ENCODE measurements at places on chromosomes 5 and 9. TPM values are rescaled to one million over a fixed set of nuclear protein-coding genes. Genes with fewer than 3 reads are reported as not detected.

Gene PRRT1B
- not detected for total RNA-seq

Gene IFNA7
- total RNA-seq: not detected

Gene WNT8A
- total RNA-seq: not detected

- H3K27me3 ChIP-seq: no peaks in the 10 kb centered on the region
- H3K4me1 ChIP-seq: no peaks in the 10 kb centered on the region
- no peak overlapping the region for H3K27ac ChIP-seq
- peaks cover 100% of the 10 kb centered on the region for H3K36me3 ChIP-seq
- H3K4me3 ChIP-seq: no peak overlapping the region
- no peak for DNase-seq
Measured at GRCh38 chr9:92242260-92243136, 51.0 kb downstream of the IARS1 start.

GRCh38 chr9:25513509-25514033 lies 164.7 kb downstream of the TUSC1 start:
- H3K4me1 ChIP-seq: no peaks in the 10 kb centered on the region
- no peak for DNase-seq
- H3K36me3 ChIP-seq: no peaks in the 10 kb centered on the region
- H3K27ac ChIP-seq: no peak overlapping the region

DNA sequence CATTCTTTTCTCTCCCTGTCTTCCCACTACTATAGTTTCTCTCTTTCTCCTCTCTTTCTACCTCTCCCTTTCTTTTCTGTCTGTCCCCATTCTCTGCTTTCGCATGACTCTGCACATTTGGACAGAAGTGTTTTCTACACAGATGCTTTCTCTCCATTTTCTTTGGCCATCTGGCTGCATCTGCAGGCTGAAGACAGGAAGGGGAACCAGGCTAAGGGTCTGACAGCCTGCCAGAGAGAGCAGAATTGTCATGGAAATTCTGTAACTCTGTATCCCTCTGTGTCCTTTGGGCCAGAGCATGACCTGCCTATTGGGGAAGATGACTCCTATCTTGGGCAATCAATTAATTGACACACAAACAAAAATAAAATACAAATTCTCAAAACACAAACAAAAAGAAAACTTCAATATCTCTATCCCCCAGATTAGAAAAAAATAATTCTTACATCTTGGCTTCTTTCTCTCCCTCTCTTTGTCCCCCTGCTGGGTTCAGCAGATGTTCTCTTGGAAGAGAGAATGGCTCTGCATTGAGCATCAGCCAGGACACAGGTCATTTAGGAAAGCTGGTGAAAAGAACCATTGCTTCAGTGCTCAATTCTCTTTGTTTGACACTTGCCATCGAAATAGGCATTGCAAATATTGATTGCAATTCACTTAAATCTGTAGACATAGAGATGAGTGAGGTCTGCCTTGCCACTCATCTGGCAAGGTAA lies 415.9 kb upstream of the KLF4 start:
- H3K4me3 ChIP-seq: no peak overlapping the region
- no peaks in the 10 kb centered on the region for H3K4me1 ChIP-seq
- peak; percentile 74 for DNase-seq
- H3K36me3 ChIP-seq: no peaks in the 10 kb centered on the region

GRCh38 chr5:176144508-176144907 lies 93.7 kb upstream of the SIMC1 start:
- H3K36me3 ChIP-seq: no peaks in the 10 kb centered on the region
- H3K27me3 ChIP-seq: no peaks in the 10 kb centered on the region
- no peaks in the 10 kb centered on the region for H3K4me1 ChIP-seq
- no peak for DNase-seq
- no peak overlapping the region for H3K27ac ChIP-seq

- no peaks in the 10 kb centered on the region for H3K4me1 ChIP-seq
- no peak for DNase-seq
- H3K36me3 ChIP-seq: no peaks in the 10 kb centered on the region
- H3K27ac ChIP-seq: no peak overlapping the region
Measured at GRCh38 chr5:9173281-9174048, 372.4 kb downstream of the SEMA5A start.

Measured in sigmoid colon (tissue), 7 donors.